ENCODE measurements at places on chromosomes 3 and 15. TPM values are rescaled to one million over a fixed set of nuclear protein-coding genes. Genes with fewer than 3 reads are reported as not detected.

Gene OR5K2
- total RNA-seq: not detected

Gene CLDN18
- total RNA-seq: 0.44 TPM

DNA sequence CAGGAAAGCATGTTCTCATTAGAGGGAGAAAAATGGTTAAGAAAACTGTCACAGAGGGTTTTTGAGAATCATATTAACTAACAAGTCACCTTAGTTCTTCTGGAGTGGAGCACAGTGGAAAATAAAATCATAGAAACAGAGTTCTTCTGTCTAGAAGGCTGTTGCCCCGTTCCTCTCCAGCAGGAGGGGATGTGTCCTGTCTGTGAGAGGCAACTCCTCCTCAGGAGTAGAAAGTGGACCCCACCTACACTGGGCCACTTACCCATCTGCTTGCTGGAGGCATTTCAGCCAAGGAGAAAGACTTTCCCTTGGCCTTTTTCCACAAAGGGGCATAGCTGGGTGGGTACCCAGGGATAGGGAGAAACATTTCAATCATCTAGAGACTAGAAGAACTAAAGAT is 106.6 kb downstream of the SSR3 start:
- no peaks in the 10 kb centered on the region for H3K27me3 ChIP-seq
- no peaks in the 10 kb centered on the region for H3K36me3 ChIP-seq
- DNase-seq: no peak
- H3K4me1 ChIP-seq: no peaks in the 10 kb centered on the region
- H3K4me3 ChIP-seq: no peak overlapping the region

DNA sequence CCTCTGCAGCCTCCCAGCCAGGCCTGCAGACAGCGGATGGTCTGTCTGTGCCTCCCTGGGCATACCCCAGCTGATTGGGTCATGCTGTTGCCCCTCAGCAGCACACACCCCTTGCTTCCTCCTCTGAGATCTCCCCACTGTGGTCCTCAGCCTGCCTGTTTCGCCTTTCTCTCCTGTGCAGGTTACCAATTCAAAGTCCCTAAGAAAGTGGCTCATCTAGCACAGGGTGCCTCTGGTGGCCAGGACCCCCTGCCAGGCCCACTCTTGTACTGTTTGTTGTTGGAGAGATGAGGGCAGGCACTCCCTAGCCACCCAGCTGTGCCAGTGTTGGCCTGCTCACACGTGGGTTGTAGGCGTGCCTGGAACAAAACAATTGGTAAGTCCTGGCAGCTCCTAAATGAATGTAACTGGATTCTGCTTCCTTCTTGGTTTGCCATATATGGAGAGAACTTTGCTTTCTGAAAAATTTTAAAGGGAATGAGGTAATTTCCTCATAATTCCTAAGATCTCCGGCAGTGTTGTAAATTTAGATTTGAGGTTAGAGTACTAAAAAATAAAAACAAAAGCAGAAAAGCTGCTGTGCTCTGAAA is 213.2 kb upstream of the IL12A start:
- H3K36me3 ChIP-seq: no peaks in the 10 kb centered on the region
- no peaks in the 10 kb centered on the region for H3K27me3 ChIP-seq
- no peak for DNase-seq
- no peak overlapping the region for H3K27ac ChIP-seq
- H3K4me3 ChIP-seq: no peak overlapping the region

- H3K4me3 ChIP-seq: no peak overlapping the region
- H3K4me1 ChIP-seq: no peaks in the 10 kb centered on the region
- H3K36me3 ChIP-seq: no peaks in the 10 kb centered on the region
Measured at GRCh38 chr15:100335335-100335999, 6.3 kb downstream of the ADAMTS17 start.

DNA sequence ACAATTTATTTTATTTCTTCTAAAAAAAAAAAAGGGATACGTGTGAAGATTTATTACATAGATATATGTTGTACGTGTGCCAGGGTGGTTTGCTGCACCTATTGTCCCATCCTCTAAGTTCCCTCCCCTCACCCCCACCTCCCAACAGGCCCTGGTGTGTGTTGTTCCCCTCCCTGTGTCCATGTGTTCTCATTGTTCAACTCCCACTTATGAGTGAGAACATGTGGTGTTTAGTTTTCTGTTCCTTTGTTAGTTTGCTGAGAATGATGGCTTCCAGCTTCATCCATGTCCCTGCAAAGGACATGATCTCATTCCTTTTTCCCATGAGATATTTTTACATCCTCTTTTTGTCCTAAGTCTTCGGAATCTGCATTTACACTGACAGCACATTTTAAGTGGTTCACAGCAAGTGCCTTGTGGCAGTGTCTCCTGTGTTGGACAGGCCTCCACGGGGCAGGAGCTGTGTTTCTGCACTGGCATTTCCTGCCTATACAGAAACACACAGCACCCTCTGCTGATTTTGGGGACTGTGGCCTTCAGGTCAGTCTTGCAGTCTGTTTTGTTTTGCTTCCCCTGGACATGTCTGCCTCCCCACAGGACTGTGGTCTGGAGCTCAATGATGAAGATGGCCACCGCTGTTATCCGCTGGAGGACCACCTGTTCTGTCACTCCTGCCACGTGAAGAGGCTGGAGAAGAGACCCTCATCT is 12.7 kb upstream of the SACM1L start:
- no peak overlapping the region for H3K27ac ChIP-seq
- DNase-seq: no peak
- no peak overlapping the region for H3K4me3 ChIP-seq
- no peaks in the 10 kb centered on the region for H3K27me3 ChIP-seq
- no peaks in the 10 kb centered on the region for H3K4me1 ChIP-seq

DNA sequence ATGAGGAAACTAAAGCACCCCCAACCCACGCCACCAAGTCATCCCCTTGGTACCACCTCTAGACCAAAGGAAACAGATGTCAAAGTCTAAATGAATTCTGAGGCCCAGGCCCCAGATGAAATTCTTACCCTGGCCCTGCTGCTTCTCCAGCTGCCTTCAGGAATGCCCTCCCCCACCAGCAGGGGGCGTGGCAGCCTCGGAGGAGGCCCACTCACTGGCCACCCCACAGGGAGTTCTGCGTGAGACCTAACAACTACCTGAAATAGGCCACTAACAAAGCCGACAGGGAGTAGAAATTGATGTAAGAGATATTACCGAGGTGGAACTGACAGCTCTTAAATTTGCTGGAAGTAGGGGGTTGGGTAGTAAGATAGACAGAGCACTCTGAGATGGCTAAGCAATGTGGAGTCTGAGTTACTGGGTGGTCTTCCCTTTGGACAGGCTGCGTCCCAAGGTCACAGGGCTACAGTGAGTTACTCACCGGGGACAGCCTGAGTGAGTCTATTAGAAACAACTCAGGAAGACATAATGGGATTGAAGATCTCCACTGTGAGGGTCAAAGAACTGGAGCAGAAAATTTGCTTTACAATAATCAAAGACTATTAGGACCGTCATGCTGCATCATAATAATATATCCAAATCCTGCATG is 240.7 kb downstream of the SHOX2 start:
- no peak overlapping the region for H3K27ac ChIP-seq
- H3K4me3 ChIP-seq: no peak overlapping the region

Measured in colonic mucosa (tissue), 4 donors.